Adipocyte (in vitro differentiated cells): ENCODE measurements at places on chromosomes 2 and 18.

DNA sequence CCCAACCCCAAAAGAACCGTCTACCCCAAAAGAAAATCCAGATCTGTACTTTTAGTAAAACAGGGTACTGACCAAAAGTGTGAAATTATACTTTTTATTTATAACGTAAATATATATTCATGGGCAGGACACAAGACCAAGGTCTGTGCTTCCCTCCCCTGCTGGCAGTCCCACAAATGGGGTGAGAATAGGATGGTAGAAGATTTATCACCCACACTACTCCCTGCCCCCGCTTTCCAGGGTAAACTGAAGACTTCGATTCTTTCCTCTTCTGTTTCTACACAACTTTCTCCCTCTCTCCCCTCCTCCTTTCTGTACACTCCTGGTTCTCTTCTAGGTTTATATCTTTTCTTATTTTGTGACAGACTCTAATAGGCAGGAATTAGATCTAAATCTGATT is 79.7 kb downstream of the MDH1 start:
- no peak for DNase-seq

- DNase-seq = peak; percentile 49
These were observed 175.2 kb upstream of the CCDC150 start for GRCh38 chr2:196464311-196464710.

DNA sequence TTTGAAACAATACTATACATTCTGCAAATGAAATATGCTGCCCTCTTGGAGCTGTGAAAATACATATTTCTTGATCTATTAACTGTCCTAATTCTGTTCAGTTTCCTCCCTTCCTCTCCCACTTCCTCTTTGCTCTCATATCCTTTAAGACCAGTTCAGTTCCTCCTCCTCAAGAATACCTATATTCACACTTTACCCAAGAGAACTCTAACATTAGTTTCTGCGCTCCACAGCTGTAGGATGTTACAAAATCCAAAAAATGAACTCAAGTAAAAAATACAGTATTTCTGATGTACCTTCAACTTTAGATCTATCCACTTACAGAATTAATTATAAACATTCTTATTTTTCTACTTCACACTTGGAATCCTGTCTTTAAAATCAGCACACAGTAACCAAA is 5.4 kb downstream of the ITSN2 start:
- no peak for DNase-seq

DNA sequence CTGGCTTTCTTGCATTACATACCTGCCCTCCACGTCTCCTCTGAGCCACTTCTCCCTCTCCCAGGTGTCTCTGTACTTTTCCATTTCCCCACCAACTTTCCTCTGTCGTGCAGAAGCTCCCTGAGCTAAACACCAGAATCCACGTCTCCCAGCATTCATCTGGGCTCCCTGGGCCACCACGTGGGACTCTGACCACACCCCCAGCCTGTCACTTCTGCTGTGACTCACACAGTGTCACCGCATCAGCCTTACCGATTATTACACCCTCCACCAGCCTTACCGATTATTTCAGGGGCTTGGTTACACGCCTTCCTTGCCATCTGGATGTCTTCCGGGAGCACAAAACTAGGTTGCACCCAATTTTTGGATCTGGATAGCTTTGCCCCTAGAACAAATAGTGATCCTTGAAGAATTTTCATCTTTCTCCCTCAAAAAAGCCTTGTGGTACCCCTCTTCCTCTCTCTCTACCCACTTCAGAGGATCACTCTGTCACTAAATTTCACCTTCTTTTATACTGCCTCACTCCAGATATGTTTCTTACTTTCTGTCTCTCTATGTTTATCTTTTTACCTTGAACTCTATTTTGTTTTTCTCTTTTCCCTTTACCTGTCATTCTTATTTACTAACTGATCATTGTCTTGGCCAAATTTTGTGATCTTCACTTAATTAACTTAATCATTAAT is 136.9 kb upstream of the CAB39 start:
- DNase-seq = no peak
